Tibial artery (tissue), 4 donors: ENCODE measurements at places on chromosomes 6 and 20.

DNA sequence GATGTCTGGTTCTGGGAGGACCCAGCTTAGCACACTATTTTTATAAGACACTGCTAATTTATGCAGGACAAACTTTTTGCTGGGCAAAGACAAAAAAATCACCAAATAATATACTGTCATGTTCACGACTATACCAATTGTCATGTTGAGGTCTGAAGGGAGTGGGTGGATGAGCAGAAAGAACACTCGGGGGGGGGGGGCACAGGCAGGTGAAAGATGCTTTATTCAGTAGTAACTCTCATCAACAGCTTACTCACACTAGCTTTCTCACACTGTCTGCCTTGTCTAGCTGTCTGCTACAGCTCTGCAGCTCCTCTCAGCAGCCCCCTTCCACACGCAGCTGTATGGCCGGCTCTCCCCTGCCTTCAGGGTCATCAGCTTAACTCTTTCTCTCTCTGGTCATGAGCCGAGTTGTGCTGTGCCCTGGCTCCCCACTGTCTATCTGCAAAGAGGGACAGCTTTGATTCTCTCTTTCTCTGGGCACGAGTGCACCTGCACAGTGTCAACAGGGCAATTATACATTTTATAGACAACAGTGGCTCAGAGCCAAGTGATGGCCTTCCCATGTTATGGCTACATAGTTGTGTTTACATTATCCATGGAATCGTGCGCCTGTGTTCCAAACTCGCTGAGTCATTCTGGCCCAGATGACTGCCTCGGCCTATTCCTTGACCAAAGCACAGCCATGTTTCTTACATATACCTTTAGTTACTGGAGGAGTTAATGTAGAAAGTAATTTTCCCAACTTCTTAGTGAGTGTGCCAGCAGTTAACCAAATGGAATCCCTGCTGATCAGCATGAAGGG, 187.7 kb upstream of the PRSS16 start:
- DNase-seq, result no peak

- DNase-seq, result no peak
Observed at GRCh38 chr6:46378882-46379416, 112.3 kb downstream of the RCAN2 start.

DNA sequence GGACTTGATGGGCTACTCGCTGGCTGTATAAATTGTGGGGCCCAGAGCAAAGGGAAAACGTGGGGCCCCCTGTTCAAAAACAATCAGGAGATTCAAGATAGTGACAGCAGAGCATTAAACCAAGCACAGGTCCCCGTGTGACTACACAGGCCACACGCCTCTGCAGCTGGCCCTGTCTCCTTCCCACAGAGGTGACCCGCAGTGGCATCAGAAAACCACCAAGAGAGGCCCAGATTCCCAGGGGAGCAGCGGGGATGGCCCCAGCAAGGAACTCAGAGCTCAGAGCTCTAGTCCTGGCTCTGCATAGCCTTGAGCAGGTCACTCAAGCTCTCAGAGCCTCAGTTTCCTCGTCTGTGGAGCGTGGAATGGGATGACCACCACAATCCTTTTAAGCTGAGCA, 57.6 kb downstream of the CPNE5 start:
- no peak for DNase-seq

GRCh38 chr20:3924304-3925112, 35.3 kb downstream of the PANK2 start:
- no peak for DNase-seq

DNA sequence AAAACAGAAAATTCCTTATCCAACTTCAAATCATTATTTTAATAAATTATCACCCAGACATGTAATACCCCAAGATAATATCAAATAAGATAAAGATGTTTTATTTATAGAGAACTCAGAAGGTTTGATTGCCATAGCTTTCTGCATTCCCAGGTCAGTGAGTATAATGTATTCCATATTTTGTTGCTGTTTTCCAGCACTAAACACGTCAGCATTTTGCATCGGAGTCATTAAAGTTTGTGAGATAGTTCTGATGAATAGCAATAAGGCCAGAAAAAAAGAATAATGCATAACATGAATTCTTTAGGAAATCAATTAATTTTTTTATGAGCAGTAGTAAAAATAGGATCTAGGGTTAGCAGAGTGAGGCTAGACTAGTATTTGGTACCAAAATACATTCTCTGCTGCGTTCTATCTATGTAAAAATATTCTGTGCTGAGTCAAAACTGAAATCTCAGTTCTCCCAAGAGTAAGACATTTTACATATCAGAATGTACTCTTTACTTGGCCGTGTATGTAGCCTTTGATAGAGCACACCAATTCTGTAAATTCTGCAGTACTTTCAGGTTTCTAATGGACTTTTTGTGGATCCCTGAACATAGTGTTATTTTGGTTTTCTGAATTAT, 269.9 kb upstream of the AGPAT4 start:
- no peak for DNase-seq

- no peak for DNase-seq
Observed at GRCh38 chr6:3453413-3454272, 3.2 kb downstream of the SLC22A23 start.

- DNase-seq, result no peak
Observed at GRCh38 chr6:3987053-3987452, 91.9 kb downstream of the FAM217A start.

DNA sequence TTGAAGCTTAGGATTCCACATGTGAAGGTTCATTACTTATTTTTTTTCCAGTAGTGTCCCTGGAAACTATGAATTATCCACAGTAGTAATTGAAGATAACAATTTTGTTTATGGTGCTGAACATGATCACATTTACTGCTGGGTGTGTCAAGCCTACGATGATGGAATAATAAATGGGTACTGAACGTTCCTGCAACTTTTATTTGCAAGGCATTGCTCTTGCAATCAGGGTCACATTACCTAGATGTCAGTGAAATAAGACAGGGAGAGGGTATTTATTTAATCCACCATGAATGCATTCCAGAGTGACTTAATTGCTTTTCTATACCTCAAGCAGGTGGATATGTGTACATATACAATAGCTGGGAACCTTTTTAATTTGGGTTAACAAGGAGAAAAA, 27.0 kb upstream of the MLIP start:
- no peak for DNase-seq

DNA sequence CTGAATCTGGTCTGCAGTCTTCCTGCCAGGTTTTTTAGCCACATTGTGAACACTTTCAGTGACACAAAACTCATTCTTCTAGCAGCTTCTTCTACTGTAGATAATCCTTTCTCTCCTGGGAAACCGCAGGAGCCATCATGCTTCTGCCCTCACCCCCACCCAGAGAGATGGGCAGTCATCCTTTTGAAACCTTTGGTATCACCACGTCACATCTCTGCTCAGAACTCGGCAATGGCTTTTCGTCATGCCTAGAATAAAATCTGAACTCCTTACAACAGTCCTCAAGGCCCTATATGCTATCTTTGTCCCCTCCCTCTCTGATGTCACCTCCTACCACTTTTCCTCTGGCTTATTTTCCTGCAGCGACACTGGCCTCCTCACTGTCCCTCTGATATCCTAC, 46.4 kb upstream of the ZNFX1 start:
- no peak for DNase-seq

- DNase-seq, result no peak
Observed at GRCh38 chr6:129890701-129891100, 29.6 kb upstream of the TMEM244 start.

GRCh38 chr6:2266031-2266795, 20.8 kb upstream of the GMDS start:
- no peak for DNase-seq

- no peak for DNase-seq
Observed at GRCh38 chr6:108711826-108712225, 136.4 kb upstream of the ARMC2 start.

GRCh38 chr20:31410011-31410410, 4.0 kb upstream of the DEFB121 start:
- DNase-seq, result no peak

- DNase-seq, result no peak
Observed at GRCh38 chr6:145233955-145234354, 501.4 kb downstream of the EPM2A start.

DNA sequence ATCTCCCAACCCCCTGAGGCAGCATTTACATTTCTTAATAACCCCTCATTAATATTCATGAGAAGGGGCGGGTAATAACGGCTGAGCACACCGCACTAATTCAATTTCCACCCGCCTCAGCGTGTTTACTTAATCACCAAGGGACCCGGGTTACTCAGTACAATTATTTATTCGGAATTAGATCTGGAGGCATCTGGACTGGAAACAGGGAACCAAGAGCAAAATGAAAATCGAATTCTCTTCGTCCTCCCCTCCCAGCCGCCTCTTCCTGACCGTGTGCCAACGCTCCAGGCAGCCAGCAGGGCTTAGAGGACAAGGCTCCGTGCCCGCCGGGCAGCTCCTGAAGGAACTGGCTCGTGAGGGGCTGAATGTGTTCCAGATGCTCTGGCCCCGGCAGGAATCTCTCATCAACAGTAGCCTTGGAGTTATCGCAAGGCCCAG, 23.5 kb upstream of the CTNNBL1 start:
- DNase-seq, result no peak

DNA sequence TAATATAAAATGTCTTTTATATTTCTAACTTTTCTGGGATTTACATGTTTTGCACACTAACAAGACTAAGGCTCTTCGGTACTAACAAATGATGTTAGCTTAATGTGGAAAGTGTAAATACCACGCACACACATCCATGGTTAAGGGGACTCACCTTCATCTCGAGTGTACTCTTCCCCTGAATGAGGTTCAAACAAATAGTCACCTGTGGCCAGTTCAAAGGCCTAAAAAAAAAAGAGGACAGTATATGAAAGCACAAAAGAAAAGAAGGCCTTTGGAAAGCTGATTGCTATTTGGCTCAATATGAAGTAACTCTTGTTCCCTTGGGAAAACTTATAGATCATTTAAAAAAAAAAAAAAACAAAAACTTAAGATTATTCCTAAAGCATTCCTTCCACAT, 37.2 kb downstream of the LHFPL5 start:
- no peak for DNase-seq

DNA sequence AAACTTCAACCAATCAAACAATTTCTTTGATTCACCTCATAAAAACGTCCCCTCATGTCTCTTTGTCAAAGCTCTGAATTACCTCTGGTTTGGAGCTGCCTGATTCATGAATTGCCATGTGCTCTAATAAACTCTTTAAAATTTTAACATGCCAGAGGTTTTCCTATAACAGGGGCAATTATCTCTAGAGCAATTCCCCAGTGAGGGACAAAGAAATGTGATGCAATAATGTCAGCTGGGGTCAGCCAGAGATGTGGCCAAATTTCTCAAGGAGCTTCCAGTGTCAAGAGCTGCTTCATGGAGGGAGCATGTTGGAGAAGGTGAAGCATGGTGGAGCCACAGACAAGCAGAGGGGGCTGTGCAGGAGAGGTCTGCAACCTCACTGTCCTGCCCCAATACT, 38.7 kb upstream of the RFPL4B start:
- no peak for DNase-seq

DNA sequence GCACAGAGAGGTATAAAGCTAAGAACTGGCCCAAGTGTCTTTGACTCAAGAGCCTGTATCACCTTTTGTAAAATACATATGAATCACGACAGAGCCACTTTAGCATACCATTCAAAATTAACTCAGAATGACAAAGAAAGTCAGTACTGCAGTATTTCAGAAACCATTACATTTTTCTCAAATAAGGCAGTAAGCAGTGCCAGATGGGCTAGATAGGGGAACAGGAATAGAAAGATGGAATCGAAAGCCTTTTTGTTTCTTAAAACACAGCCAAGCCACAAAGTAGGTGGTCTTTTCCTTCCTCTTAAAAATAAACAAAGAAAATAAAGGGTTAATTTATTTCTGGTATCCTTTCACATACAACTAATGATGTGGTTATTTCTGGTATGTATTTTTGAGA, 10.3 kb downstream of the CLDN20 start:
- no peak for DNase-seq

- no peak for DNase-seq
Observed at GRCh38 chr20:19747903-19748302, 10.2 kb upstream of the RIN2 start.

DNA sequence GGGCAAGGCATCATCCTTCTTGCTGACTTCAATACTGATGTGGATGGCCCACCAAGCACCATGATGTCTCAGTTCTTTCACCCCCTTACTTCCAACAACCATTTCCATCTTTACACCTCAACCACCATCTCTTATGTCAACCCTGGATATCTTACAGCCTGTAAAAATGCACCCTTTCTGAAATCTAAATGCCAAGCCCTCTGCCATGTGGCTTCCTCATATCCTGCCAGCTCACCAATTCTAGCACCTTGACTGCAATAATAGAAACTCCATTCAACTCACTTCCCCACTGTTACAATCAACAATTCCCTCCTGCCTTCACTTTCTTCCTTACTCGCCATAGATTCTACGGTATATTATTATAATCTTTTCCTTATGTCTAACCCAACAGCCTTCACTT, 57.9 kb downstream of the LY86 start:
- no peak for DNase-seq

- no peak for DNase-seq
Observed at GRCh38 chr6:168865-169455, 123.3 kb upstream of the DUSP22 start.
